ENCODE measurements at places on chromosomes 7 and 10. TPM values are rescaled to one million over a fixed set of nuclear protein-coding genes. Genes with fewer than 3 reads are reported as not detected.

AGAP3 gene
- total RNA-seq, result 36.5 TPM

DNA sequence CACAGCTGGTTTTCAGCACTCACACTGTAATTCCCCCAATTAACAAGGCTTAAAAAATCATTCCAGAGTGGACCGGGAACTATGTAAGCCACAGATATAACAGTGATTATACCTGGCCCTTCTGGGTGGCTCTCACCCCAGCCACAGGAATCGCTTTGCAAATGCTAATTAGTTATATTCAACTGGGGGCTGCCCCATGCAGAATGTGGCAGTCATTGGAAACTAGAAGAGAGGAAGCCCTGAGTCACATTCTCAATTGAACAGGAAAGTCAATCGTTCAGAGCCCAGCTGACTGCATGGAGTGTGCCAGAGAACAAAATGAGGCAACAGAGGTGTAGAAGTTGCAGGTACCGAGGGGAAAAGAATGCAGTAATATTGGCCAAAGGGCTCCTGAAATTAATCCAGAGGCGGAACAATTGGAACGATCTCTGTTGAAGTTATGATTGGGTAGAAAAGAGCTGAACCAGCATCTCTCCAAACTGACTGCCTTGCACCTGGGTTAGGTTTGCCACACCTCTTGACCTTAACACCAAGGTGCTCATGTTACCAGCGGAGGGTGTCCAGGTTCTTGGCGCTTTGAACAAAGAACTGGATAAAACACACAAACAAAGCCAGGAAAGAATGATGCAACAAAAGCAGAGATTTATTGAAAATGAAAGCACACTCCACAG lies 909.7 kb upstream of the AUTS2 start:
- no peak overlapping the region for H3K4me3 ChIP-seq
- no peaks in the 10 kb centered on the region for H3K36me3 ChIP-seq
- H3K4me1 ChIP-seq, result no peaks in the 10 kb centered on the region
- H3K27ac ChIP-seq, result no peak overlapping the region

CHAT gene
- total RNA-seq, result not detected

CFAP58 gene
- total RNA-seq, result 0.88 TPM

- no peaks in the 10 kb centered on the region for H3K4me1 ChIP-seq
- H3K36me3 ChIP-seq, result peaks cover 30% of the 10 kb centered on the region
- no peaks in the 10 kb centered on the region for H3K27me3 ChIP-seq
- no peak overlapping the region for H3K27ac ChIP-seq
These were observed 34.2 kb downstream of the PUS7 start for GRCh38 chr7:105487579-105488571.

Measured in activated CD4-positive, alpha-beta memory T cell treated with anti-CD3 and anti-CD28 coated beads for 36 hours (primary cell).